Activated naive CD4-positive, alpha-beta T cell treated with anti-CD3 and anti-CD28 coated beads for 36 hours (primary cell): ENCODE measurements at places on chromosomes 2 and 18. TPM values are rescaled to one million over a fixed set of nuclear protein-coding genes. Genes with fewer than 3 reads are reported as not detected.

- H3K4me1 ChIP-seq, result no peaks in the 10 kb centered on the region
- H3K4me3 ChIP-seq, result no peak overlapping the region
- no peaks in the 10 kb centered on the region for H3K27me3 ChIP-seq
- no peak overlapping the region for H3K27ac ChIP-seq
- no peaks in the 10 kb centered on the region for H3K36me3 ChIP-seq
- no peak for DNase-seq
These were observed 215.4 kb downstream of the ZNF521 start for GRCh38 chr18:25136416-25137196.

GRCh38 chr2:35116151-35116550, 1239.4 kb upstream of the CRIM1 start:
- no peak overlapping the region for H3K27ac ChIP-seq
- no peaks in the 10 kb centered on the region for H3K27me3 ChIP-seq
- DNase-seq, result no peak
- H3K4me1 ChIP-seq, result no peaks in the 10 kb centered on the region
- H3K4me3 ChIP-seq, result no peak overlapping the region

- H3K27ac ChIP-seq, result no peak overlapping the region
- DNase-seq, result no peak
- H3K4me1 ChIP-seq, result peaks cover 15% of the 10 kb centered on the region
- H3K4me3 ChIP-seq, result no peak overlapping the region
These were observed 20.8 kb downstream of the CRIM1 start for GRCh38 chr2:36376319-36376765.

GRCh38 chr2:197179744-197180498, 130.7 kb downstream of the ANKRD44 start:
- H3K27ac ChIP-seq, result no peak overlapping the region
- peaks cover 61% of the 10 kb centered on the region for H3K4me1 ChIP-seq
- H3K27me3 ChIP-seq, result no peaks in the 10 kb centered on the region
- H3K36me3 ChIP-seq, result peaks cover 35% of the 10 kb centered on the region
- DNase-seq, result no peak

GRCh38 chr2:85525567-85525966, 13.4 kb upstream of the MAT2A start:
- H3K27me3 ChIP-seq, result no peaks in the 10 kb centered on the region
- H3K4me3 ChIP-seq, result no peak overlapping the region
- peaks cover 3% of the 10 kb centered on the region for H3K4me1 ChIP-seq
- no peak overlapping the region for H3K27ac ChIP-seq
- H3K36me3 ChIP-seq, result no peaks in the 10 kb centered on the region
- DNase-seq, result no peak

GRCh38 chr2:2238726-2239269, 92.3 kb downstream of the MYT1L start:
- peaks cover 8% of the 10 kb centered on the region for H3K27me3 ChIP-seq
- H3K36me3 ChIP-seq, result no peaks in the 10 kb centered on the region
- no peak overlapping the region for H3K4me3 ChIP-seq

- H3K4me3 ChIP-seq, result no peak overlapping the region
- DNase-seq, result no peak
- H3K27me3 ChIP-seq, result no peaks in the 10 kb centered on the region
- no peaks in the 10 kb centered on the region for H3K36me3 ChIP-seq
- no peak overlapping the region for H3K27ac ChIP-seq
- peaks cover 27% of the 10 kb centered on the region for H3K4me1 ChIP-seq
These were observed 11.7 kb downstream of the ACSL3 start for GRCh38 chr2:222872551-222872950.

The TGFA gene
- 0.33 TPM for total RNA-seq

The ABCG8 gene
- total RNA-seq, result not detected

The RND3 gene
- total RNA-seq, result not detected
